Immature natural killer cell (primary cell): ENCODE measurements at places on chromosomes 5 and 9. TPM values are rescaled to one million over a fixed set of nuclear protein-coding genes. Genes with fewer than 3 reads are reported as not detected.

Gene ACSL6
- polyA plus RNA-seq: 2.0 TPM

Gene SEMA5A
- not detected for polyA plus RNA-seq

Gene ATP10B
- polyA plus RNA-seq: not detected

Gene PCDHB11
- polyA plus RNA-seq: not detected

Gene GBGT1
- polyA plus RNA-seq: not detected

Gene SLC25A48
- not detected for polyA plus RNA-seq

DNA sequence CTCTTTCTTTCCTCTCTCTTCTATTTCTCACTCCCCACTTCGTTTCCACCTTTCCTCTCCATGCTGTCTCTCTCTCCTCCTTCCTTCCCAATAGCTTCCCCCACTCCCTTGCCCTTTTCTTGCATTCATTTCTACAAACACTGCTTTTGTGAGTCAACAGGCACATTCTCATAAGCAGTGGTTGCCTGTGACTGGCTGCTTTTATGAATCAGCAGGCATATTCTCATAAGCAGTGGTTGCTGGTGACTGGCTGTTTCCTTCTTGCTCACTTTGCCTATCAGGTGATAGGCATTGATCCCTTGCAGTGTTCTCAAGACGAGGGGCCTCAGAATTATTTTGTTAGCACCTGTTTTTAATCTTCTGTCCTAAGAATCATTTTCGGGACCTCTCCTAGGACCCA, 116.1 kb upstream of the ACTBL2 start:
- no peaks in the 10 kb centered on the region for H3K36me3 ChIP-seq
- peaks cover 2% of the 10 kb centered on the region for H3K27me3 ChIP-seq
- no peak overlapping the region for H3K27ac ChIP-seq
- H3K4me3 ChIP-seq: no peak overlapping the region

DNA sequence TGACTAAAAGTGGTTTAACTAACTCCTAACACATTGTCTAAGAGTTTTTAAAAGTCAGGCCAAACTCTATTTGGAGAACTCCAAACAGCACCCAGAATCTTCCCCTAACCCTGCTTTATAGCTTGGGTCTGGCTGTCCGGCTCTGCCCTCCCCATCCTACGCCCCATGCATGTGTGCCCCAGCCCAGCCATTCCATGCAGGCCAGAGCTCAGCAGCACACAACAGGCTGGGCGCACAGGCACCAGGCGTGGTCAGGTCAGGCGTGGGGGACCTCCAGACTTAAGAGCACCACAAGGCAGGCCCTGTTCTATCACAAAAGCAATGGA, 31.1 kb downstream of the SHB start:
- H3K27me3 ChIP-seq: no peaks in the 10 kb centered on the region
- no peak overlapping the region for H3K27ac ChIP-seq
- H3K4me3 ChIP-seq: no peak overlapping the region
- no peak for DNase-seq

DNA sequence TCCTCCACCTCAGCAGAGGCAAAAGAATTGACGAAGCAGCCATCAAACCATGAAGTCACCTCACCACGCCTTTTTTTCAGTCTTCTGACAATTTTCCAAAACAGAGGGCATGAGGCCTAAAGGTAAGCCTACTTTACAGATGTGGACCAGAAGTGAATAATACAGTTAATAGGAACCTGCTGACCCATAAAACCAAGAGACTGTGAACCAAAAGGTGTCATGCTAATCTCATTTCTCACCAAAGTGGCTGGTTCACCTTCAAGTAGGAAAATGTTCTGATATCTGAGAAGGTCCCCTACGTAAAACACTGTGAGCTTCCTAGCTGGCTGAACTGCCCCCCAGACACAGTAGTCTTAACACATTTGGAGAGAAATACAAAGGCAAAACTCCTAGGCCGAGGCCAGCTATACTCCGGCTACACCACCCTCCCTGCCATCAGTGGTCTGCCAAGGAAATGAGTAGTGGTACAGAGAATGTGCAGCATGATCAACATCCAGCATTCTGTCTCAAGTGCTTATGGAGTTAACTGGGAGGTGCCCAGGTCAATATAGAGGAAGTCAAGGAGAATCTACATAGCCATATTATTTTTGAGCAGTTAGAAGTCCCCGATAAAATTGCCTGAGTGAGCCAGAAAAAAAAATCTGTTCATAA, 19.3 kb upstream of the F2RL2 start:
- no peak overlapping the region for H3K4me3 ChIP-seq
- H3K27me3 ChIP-seq: peaks cover 5% of the 10 kb centered on the region
- H3K36me3 ChIP-seq: peaks cover 54% of the 10 kb centered on the region
- DNase-seq: no peak
- peaks cover 41% of the 10 kb centered on the region for H3K4me1 ChIP-seq

- H3K36me3 ChIP-seq: peaks cover 7% of the 10 kb centered on the region
- peak overlapping the region; percentile 71 for H3K27ac ChIP-seq
- H3K27me3 ChIP-seq: no peaks in the 10 kb centered on the region
- no peak for DNase-seq
- peaks cover 97% of the 10 kb centered on the region for H3K4me1 ChIP-seq
- H3K4me3 ChIP-seq: peak overlapping the region; percentile 18
Measured at GRCh38 chr9:79581794-79582193, 10.0 kb downstream of the TLE4 start.

- DNase-seq: no peak
- no peaks in the 10 kb centered on the region for H3K4me1 ChIP-seq
- H3K36me3 ChIP-seq: no peaks in the 10 kb centered on the region
Measured at GRCh38 chr9:12368569-12368968, 324.6 kb upstream of the TYRP1 start.

DNA sequence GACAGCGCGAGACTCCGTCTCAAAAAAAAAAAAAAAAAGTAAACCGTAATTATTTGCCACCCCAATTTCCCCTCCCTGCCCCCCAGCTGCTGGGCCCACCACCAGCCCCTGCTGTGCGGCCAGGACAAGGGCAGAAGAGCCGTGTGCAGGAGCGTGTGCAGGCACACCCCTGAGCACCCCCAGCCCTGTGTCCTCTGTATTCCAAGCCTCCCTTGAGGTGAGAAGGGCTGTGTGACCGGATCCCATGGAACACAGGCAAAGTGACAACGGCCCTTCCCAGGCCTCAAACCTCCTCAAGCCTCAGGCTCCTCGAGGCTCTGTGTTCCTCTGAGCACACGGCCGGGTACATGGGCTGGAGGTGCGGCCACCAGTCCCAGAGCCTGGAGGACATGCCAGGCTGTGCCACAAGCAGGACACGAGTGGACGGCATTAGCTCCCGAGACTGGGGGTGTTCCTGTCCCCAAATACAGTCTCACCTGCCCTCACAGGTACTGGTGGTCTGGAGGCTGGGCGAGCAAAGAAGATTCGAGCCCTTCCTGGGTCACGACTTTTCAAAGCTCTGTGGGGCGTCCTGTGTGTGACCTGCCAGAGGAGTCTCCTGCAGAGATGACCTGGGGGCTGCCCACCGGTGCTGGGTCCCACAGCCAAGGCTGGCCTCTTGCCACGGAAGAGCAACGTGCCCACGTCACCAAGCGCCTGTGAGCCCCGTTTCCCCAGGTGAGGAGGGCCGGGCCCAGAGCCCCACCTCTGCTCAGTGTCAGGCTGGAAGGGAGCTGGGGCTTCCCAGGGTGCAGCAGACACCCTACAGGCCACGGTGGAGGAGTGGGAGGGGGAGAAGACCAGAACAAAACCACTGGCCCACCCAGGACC, 47.1 kb upstream of the SIMC1 start:
- no peaks in the 10 kb centered on the region for H3K36me3 ChIP-seq
- DNase-seq: no peak
- H3K27ac ChIP-seq: no peak overlapping the region
- H3K4me1 ChIP-seq: no peaks in the 10 kb centered on the region
- no peak overlapping the region for H3K4me3 ChIP-seq

DNA sequence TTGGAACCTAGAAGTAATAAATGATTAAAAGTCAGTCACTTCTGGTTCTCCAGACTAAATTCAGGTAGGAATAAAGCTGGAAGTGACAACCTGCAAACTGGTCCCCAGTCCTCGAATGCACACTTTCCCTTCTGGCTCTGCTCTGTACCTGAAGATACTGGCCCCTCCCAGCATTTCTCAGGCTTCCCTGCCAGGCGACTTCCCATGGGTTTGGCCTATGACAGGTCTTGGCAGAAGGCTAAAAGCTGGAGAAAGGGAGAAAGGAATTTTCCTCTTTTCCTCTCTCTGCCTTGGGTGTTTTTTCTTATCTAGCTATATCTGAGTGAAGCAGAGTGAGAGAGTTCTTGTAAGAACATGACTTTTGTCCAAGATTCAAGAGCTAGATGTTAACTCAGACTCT, 1005.7 kb downstream of the DTWD2 start:
- no peak overlapping the region for H3K27ac ChIP-seq
- H3K27me3 ChIP-seq: no peaks in the 10 kb centered on the region
- no peaks in the 10 kb centered on the region for H3K36me3 ChIP-seq
- DNase-seq: no peak

- H3K27me3 ChIP-seq: peaks cover 5% of the 10 kb centered on the region
- peaks cover 8% of the 10 kb centered on the region for H3K4me1 ChIP-seq
- no peaks in the 10 kb centered on the region for H3K36me3 ChIP-seq
- H3K27ac ChIP-seq: no peak overlapping the region
- DNase-seq: no peak
Measured at GRCh38 chr9:126496781-126497659, 116.7 kb upstream of the LMX1B start.

DNA sequence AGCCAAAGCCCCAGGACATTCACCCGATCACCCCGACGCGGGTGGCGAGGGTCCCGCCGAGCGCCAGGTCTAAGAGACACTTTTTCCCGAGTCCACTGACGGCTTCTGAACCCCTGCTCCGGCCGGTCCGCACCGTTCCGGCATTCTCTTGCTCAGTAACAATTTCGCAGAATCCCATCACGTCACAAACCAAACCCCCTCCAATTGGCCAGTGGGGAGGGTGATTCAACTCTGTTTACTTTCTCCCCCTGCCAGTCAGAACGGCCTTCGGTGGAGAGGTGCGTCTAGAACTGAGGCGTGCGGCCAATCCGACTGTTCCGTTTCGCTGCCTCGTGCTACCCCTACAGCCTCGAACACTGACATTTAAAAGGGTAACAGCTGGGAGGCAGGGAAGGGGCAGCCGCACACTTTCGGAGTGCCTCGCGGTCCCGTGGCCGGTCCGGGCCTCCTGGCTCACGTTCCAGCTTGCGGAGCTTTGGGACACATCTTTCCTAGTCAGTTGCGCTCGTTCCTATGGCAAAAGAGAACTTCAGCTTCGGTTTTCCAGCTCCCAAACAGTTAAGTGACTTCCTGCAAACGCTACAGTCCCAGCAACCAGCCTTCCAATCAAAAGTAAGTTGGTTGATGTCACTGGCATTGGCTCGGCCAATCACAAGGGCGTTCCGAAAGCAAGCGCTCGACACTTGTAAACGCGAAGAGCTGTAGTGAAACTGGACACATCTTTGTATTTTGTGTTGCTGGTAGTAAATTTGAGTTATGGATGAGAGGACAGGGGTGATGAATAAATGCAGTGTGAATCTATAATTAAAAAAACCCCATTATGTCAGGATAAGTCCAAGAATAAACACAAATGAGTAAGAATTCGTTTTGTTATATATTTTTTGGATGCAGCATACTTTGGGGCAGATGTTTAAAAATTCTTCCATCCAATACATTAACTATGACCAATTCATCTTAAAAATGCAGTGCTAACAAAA, at the start of gene KLF9:
Gene KLF9, minus strand, starts transcription at position 859 of the 977 bp plus-strand sequence. CDS start 1,294 bp downstream, outside the sequence.
- H3K27me3 ChIP-seq: peaks cover 32% of the 10 kb centered on the region
- peak within 1 kb of the TSS; percentile 99 for H3K27ac ChIP-seq
- peak; percentile 95 for DNase-seq
- no peaks in the 10 kb centered on the region for H3K36me3 ChIP-seq
- H3K4me1 ChIP-seq: peaks cover 55% of the 10 kb centered on the region

- no peak for DNase-seq
- H3K4me3 ChIP-seq: no peak overlapping the region
- no peaks in the 10 kb centered on the region for H3K4me1 ChIP-seq
Measured at GRCh38 chr5:101278011-101278687, 375.1 kb upstream of the ST8SIA4 start.

GRCh38 chr5:112549605-112550166, 130.6 kb upstream of the EPB41L4A start:
- H3K36me3 ChIP-seq: no peaks in the 10 kb centered on the region
- peaks cover 2% of the 10 kb centered on the region for H3K27me3 ChIP-seq
- H3K27ac ChIP-seq: no peak overlapping the region
- no peak overlapping the region for H3K4me3 ChIP-seq
- H3K4me1 ChIP-seq: no peaks in the 10 kb centered on the region

DNA sequence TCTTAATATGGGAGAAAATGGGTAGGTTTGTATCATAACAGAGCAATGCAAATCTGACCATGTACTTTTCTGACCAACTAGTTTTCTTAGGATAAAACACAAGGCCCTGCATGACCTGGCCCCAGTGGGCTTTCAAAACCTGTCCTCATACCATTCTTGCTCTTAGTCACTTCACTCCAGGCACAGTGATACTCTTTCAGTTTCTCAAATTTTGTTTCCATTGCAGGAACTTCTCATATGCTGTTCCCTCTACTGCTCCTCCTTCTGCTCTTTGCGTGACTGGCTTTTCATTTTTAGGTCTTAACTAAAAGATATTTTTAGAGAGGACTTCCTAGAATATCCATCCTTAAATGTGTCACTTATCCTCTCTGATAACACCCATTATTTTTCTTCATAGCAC, 112.4 kb downstream of the INIP start:
- H3K27me3 ChIP-seq: peaks cover 3% of the 10 kb centered on the region
- no peak overlapping the region for H3K4me3 ChIP-seq
- no peaks in the 10 kb centered on the region for H3K4me1 ChIP-seq
- H3K36me3 ChIP-seq: no peaks in the 10 kb centered on the region
- no peak overlapping the region for H3K27ac ChIP-seq

DNA sequence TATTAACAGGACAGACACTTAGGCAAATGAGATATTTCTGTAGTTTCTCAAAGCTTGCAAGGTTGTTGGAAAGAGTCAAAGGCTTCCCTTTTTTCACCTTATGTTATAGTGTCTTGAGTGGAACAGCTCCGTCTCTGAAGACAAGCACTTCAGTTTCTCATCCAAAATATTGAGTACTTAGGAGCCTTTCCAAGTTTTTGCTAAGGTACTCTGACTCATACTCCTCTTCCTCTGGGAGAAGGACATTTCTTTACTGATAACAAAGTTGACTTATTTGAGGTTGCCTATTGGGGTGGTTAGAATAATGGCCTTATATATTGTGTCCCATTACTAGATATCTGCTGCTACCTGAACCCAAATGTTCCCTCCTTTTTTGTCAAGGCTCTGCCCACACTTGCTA, 869.6 kb downstream of the MAT2B start:
- no peak overlapping the region for H3K27ac ChIP-seq
- no peaks in the 10 kb centered on the region for H3K36me3 ChIP-seq
- H3K27me3 ChIP-seq: no peaks in the 10 kb centered on the region
- DNase-seq: no peak
- no peak overlapping the region for H3K4me3 ChIP-seq
